ENCODE measurements at places on chromosomes 3 and 15.

GRCh38 chr3:161673866-161674265, 177.3 kb downstream of the OTOL1 start:
- no peak for ATAC-seq

GRCh38 chr15:47754312-47754711, 37.0 kb downstream of the SEMA6D start:
- no peak for ATAC-seq

DNA sequence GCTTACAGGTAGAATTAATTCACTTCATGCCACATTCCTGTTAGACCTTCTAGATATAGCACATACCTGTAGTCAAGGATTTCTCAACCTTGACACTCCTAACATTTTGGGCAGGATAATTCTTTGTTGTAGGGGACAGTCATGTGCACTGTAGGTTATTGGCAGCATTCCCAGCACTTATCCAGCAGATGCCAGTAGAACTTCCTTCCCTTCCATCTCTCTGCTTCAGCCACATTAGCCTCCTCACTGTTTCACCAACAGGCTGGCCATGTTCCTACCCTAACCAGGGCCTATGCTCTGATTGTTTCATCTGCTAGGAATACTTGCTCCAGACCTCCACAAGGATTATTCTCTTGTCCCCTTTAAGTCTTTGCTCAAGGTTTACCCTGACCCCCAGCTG, 68.0 kb upstream of the STAC start:
- no peak for ATAC-seq

DNA sequence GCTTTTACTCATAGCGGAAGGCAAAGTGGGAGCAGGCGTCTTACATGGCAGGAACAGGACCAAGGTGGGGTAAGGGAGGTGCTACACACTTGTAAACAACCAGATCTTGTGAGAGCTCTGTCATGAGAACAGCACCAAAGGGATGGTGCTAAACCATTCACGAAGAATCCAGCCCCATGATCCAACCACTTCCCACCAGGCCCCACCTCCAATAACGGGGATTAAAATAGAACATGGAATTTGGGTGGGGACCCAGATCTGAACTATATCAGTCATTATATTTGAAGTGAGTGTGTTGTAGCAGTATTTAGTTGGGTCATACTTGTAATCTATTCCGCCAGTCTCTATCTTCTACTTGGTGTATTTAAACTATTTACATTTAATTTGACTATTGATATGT, 190.9 kb downstream of the RPLP1 start:
- ATAC-seq = no peak

GRCh38 chr15:94367726-94368535, 136.6 kb downstream of the MCTP2 start:
- ATAC-seq = no peak

DNA sequence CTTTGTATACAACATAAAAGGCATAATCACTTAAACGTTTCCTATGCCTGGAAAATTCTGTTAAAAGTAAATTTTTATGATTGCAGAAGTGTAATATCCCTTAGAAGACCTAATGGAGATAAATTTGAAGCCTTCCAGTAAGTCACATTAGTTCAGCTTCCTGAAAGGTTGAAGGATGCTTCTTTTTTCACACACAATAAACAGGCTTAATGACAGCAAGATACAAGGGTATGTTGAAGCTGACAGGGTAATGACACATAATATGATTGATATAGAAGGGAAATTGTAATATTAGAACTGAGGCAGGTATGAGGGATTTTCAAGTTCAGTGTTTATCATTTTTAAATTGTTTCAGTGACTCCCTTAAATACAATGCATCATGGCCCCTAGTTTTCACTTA, 161.8 kb upstream of the NAALADL2 start:
- no peak for ATAC-seq

GRCh38 chr3:78338405-78338804, 1298.5 kb downstream of the ROBO2 start:
- no peak for ATAC-seq

DNA sequence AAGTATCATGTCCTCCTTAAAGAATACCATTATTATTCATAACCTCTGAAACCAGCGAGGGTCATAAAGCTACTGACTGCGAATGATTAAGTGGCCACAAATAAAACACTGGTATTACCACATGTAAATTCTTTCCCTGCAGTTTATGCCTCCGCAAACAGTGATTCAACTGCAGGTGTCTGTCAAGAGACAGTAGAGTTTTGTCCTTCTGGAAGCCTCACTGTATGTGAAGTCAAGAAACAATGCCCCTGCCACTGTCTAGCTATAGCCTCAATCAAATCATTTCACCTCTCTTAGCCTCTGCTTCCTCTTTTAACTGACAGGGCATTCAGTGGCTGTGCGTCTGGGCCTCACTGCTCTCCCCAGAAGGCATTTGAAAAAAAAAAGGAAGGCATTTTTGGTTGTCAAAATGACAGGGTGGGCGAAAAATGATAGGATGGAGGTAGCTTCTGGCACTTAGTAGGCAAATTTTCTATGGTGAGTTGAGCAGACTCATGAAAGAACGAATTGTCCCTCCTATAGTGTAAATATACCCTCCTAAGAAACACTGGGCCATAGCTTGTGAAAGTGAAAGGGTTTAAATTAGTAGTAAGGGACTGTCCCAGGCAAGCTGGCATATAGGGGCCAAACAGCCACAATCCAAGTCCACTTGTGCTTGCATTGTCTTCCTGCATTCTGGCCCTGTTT, 66.7 kb downstream of the FILIP1L start:
- ATAC-seq = peak; percentile 86

DNA sequence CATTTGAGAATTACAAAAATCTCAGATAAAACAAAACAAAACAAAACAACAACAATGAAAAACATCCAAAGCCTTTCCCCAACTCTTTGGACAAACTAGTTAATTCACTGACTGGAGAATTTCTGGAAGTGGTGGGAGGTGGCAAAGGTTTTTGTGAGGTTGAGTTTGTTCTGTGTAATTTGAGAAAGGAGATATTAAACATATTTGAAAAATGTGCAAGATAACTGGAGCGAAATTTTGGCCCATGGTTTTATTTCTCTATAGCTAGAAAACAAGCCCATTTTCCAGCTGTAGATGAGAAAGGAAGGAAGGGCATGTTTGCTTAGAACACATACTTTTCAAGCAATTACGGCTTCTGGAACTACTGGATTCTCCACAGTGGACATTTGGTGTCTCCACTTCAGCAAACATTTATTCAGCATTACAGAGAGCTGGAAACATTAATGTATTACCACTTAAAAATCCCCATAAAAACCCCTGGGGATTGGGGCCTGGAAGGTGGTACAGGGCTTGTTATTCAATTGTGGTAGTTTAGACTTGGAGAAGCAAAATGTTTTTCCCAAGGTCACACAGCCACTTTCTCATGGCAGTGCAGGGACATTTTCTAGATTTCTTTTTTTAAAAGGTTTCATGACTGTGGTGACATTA, 135.8 kb downstream of the THSD4 start:
- no peak for ATAC-seq

DNA sequence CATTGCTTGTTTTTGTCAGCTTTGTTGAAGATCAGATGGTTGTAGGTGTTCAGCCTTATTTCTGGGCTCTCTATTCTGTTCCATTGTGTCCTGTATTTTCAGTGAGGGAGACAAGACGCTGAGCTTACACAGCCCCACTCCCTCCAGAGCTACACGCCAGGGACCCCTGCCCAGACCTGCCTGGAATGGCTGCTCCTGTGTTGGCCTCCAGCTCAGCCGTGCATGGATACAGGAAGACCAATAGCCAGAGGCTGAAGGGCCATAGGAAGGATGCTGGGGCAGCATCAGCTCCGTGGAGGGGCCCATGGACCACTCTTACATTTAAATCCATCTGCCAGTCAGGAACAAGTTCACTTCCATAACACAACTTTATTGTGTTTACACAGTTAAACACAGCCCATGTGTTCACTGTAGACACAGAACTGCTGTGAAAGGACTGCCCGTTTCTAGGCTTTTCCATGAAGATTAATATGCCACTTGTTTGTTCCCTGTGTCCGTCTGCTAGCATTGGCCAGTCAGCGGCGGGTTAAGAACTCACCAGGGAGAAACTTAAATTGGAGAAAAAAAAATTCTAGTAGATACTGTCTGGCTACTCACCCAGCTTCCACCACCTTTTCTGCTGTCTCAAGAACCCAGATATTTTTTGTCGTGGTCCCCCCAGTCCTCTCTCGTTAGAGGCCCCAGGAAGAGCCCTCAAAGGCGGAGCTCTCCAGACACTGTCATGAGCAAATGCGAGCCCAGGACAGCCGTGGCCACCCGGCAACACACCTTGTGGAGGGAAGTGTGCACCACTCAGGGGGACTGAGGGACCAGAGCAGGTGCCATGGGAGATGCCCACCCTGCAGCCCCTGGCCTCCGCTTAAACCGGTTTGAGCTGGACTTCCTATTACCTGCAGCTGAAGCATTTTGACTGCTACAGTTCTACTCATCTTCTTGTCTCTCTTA, 142.3 kb upstream of the MEF2A start:
- no peak for ATAC-seq

DNA sequence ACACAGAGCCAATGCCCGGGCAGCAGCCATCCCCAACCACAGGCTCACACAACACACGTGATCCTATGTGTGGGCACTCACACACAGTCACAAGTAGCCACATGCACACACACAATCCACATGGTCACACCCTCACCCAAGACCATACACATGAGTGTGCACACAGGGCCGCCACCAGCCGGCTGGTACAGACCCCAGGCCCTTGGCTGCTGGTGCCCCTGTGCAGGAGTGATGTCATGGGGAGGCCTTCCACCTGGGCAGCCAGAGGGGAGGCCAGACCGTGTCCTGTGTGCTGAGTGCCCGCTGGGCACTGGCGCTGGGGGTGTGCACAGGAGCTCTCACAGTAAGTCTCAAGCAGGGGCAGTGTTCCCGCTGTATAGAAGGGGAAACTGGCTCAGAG, 36.9 kb downstream of the DNAJB8 start:
- ATAC-seq = no peak

- ATAC-seq = no peak
Observed at GRCh38 chr3:45692866-45693265, 3.7 kb downstream of the SACM1L start.

- no peak for ATAC-seq
Observed at GRCh38 chr3:63975723-63976122, 47.6 kb downstream of the PSMD6 start.

DNA sequence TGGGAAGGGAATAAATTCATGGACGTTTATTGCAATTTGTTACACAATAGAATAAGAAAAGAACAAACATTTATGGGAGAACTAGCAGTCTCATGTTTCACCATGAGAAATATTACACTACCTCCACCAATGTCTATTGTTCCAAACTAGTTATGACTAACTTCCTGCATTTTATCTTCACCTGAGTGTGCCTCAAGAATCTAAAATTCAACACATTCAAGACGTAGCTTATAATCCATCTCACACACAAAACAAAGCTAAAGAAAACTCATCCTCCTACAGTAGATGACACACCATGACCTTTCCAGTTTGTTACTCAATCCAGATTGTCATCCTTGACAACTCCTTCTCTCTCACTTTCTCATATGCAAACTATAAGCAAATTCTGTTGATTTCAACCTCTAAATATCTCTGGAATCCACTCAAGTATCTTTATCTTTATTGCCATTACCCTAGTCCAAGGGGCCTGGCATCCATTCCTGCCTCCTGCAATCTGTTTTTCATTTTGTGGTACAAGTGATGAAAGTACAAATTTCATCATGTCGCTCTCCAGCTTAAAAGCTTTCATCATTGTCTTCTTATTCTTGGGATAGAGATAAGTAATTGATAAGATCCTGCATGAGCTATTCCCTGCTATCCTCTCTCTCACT, 229.9 kb downstream of the NR2F2 start:
- ATAC-seq = no peak

DNA sequence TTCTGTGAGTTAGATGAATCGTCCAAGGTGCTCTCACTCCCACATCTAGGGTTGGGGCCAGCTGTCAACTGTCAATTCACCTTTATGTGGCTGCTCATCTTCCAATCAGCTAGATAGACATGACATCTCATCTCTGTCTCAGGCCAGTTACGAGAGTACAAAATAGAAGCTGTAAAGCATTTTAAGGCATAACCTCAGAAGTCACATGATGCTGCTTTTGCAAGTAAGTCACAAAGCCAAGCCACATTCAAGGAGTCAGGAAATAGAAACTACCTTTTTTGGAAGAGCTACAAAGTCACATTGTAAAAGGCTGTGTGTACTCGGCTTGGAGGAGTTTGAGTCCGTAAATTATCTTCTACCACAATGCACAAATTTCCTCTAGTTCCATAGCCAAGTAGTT, 5.1 kb upstream of the CCR1 start:
- ATAC-seq = peak; percentile 51

- no peak for ATAC-seq
Observed at GRCh38 chr15:74044267-74045110, 37.9 kb downstream of the GOLGA6A start.

- no peak for ATAC-seq
Observed at GRCh38 chr15:27725731-27726130, 373.4 kb downstream of the OCA2 start.

- no peak for ATAC-seq
Observed at GRCh38 chr3:24793896-24794295, 299.2 kb upstream of the THRB start.

DNA sequence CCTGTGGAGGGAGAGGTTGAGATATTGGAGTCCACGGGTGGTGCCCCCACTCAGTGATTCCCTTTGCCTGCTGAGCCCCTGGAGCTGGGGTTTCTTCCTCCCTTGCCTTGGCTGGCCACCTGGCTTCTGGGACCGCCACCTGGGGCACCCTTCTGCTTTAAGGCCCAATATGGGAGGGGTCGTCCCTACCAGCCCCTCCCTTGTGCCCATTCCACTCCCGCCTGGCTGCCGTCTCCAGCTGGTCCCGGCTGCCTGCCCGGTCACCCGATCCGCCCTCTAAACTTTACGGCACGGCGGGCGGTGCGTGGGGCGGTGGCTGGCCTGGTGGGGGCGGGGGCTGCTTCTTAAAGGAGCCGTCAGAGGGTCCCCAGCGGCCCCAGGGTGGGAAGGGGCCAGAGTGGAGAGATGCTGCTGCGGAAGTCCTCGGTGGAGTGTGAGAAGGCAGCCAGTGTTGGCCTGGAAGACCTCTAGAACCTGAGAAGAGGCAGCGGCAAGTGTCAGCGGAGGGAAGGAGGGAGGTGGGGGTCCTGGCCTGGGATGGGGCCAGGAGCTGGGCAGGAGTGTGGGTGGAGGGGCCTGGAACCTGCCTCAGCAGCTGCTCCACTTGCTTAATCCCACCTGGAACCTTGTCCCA, 1.6 kb upstream of the SEMA3B start:
- ATAC-seq = no peak

DNA sequence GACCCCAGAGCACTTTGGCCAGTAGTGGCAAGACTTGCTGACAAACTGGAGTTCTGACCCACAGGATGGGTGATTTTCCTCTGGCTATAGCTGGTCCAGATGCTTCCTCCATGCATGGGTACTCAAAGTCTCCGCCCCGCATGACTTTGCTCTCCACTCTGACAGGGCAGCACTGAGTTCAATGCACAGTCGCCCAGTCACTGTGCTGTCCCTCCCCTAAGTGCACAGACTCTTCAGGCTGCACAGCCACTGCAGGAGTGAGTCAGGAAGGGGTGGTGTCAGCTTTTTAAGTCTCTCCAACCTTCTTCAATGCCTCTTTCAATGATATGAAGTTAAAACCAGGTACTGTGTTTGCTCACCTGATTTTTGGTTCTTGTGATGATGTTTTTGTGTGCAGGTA, 17.8 kb downstream of the TEX9 start:
- no peak for ATAC-seq
